ENCODE measurements at places on chromosomes 5 and 9. TPM values are rescaled to one million over a fixed set of nuclear protein-coding genes. Genes with fewer than 3 reads are reported as not detected.

Gene CAAP1
- polyA plus RNA-seq: 38.7 TPM

- DNase-seq: no peak
These were observed 14.9 kb upstream of the DELE1 start for GRCh38 chr5:141908796-141909195.

Gene OBP2B
- polyA plus RNA-seq: 0.41 TPM

Gene DRD1
- not detected for polyA plus RNA-seq

GRCh38 chr9:96883922-96884321 lies 29.6 kb upstream of the ZNF782 start:
- DNase-seq: no peak

Gene PTPRD
- 122 TPM for polyA plus RNA-seq

DNA sequence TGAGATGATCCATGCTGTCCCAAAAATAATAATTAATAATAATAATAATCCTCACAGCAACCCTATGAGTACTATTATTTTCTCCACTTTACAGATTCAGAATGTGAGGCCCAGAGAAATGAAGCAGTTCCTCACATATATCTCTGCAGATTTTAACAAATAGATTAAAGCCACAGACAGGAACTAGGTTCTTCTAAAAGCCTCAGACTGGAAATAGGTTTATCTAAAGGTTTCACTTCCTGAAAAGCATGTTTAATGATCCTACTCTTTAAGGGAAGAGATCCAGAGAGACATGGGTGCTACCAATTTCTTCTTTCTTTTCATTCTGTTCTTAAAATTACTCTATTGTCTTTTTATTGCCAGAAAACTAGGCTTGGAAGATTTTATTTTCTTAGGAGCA lies 1079.4 kb upstream of the COX7C start:
- no peak for DNase-seq

Data from renal pelvis (tissue), 12 donors.